ENCODE measurements at places on chromosomes 2 and 18. TPM values are rescaled to one million over a fixed set of nuclear protein-coding genes. Genes with fewer than 3 reads are reported as not detected.
A peak's percentile ranks its signal among the peaks of the same experiment; 100 is the strongest.

DNA sequence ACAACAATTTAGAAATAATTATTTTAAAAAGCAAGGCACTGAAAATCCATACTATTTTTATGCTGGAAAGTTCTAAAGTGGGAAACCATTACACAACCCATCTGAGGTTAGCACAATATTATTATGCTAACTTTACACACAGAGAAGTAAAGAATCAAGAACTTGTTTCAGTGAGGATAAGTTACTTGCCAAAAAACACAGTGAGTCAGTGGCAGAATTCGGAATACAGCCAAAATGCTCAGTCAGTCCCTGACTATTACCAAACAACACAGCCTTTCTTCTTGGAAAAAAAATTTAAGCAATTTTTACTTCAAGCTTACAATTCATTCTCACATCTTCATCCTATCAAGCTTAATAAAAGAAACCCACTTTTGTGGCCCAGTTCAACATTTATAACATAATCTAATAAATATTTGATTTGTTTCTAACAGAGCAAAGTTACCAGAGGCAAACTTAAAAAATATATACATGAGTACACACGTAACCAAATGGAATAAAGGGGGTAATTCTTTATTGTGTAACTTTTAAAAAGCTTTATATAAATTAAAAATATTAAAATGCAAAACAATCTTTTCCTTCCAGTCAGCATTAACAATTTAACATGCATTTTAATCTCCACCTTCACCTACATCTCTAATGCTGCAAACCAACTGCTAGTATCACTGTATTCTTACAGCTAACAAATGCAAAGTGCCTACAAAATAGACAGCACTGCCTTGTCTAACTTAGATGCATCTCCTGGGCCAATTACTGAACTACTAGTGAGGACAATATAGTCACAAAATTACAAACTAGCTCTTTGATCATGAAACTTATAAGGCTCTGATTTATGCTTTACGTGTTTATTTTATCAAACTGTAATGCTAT lies 55.2 kb downstream of the CCDC88A start:
- no peaks in the 10 kb centered on the region for H3K36me3 ChIP-seq
- H3K4me3 ChIP-seq: no peak overlapping the region
- no peak overlapping the region for H3K27ac ChIP-seq
- peak; percentile 26 for DNase-seq

- H3K27me3 ChIP-seq: no peaks in the 10 kb centered on the region
- no peaks in the 10 kb centered on the region for H3K4me1 ChIP-seq
- no peaks in the 10 kb centered on the region for H3K36me3 ChIP-seq
- no peak overlapping the region for H3K27ac ChIP-seq
- no peak overlapping the region for H3K4me3 ChIP-seq
Observed at GRCh38 chr2:207681431-207681830, 30.0 kb upstream of the CCNYL1 start.

LYPD6 gene
- total RNA-seq: 5.2 TPM

DNA sequence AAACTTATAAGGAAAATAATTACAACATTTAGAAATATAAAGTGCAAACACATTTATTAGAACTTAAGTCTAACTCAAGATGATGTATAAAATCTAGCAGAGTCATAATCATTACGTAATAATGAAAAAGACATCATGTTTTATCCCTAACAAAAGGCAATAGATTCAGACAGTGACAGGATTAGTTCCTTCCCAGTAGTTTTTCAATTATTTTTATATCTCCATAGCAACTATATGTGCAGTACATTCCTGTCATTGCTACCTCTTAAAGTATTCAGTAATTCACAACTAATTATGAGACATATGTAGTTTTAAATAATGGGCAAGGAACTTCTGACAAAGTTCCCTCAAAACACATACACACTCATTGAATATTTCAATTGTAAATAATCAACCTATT lies 687.9 kb downstream of the CCDC85A start:
- H3K36me3 ChIP-seq: no peaks in the 10 kb centered on the region
- H3K27me3 ChIP-seq: no peaks in the 10 kb centered on the region
- DNase-seq: no peak
- no peak overlapping the region for H3K4me3 ChIP-seq
- no peak overlapping the region for H3K27ac ChIP-seq

- no peak overlapping the region for H3K4me3 ChIP-seq
- H3K27me3 ChIP-seq: no peaks in the 10 kb centered on the region
- H3K36me3 ChIP-seq: no peaks in the 10 kb centered on the region
- no peaks in the 10 kb centered on the region for H3K4me1 ChIP-seq
- H3K27ac ChIP-seq: no peak overlapping the region
Observed at GRCh38 chr2:112880091-112880531, 30.9 kb upstream of the IL37 start.

DNA sequence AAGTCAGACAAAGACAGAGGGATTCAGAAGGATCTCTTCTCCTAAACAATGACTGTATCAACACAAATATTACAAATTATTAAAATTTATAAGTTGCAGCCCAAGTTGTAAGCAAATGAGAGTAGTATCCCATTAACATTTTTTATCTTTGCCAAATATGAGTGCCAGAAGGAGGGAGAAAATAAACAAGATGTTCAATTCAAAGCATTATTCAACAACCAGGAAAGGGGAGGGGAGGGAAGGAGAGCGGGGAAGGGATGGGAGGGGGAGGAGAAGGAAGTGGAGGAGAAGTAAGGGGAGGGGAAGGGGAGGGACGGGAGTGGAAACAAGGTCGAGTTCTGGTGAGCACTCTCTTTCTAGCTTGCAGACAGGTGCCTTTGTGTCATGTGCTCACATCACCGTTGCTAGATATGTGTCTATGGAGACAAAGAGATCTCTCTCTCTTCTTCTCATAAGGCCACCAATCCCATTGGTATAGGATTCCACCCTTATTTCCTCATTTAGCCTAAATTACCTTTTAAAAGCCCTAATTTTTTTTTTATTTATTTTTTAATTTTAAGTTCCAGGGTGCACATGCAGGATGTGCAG lies 679.6 kb upstream of the CHAC2 start:
- no peaks in the 10 kb centered on the region for H3K36me3 ChIP-seq
- no peaks in the 10 kb centered on the region for H3K4me1 ChIP-seq
- no peak overlapping the region for H3K27ac ChIP-seq
- no peak overlapping the region for H3K4me3 ChIP-seq
- H3K27me3 ChIP-seq: no peaks in the 10 kb centered on the region

TMEFF2 gene
- total RNA-seq: 0.37 TPM

SULT1C2 gene
- 5.3 TPM for total RNA-seq

GRCh38 chr2:187575751-187576067 lies 21.5 kb upstream of the TFPI start:
- H3K4me1 ChIP-seq: no peaks in the 10 kb centered on the region
- no peak for DNase-seq
- H3K27me3 ChIP-seq: no peaks in the 10 kb centered on the region
- no peak overlapping the region for H3K27ac ChIP-seq

GREB1 gene
- 1.1 TPM for total RNA-seq

DNA sequence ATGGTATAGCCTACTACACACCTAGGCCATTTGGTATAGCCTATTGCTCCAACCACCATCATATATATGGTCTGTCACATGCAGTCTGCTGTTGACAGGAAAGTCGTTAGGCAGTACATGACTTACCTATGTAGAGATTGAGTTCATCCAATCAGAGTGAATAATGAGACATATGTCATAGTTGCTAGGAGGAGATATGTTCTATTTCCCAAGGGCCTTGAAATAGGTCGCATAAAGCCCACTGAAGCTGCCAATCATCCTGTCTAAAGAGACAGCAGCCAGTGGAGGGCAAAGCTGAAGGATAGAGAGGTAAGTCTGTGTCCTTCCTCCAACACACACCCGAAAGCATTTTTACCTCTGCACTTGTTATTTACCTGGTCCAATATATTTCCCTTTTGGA lies 263.4 kb downstream of the PTPRM start:
- H3K36me3 ChIP-seq: no peaks in the 10 kb centered on the region
- DNase-seq: no peak

- H3K27ac ChIP-seq: no peak overlapping the region
- H3K4me3 ChIP-seq: no peak overlapping the region
- DNase-seq: no peak
- H3K27me3 ChIP-seq: no peaks in the 10 kb centered on the region
Observed at GRCh38 chr18:42078711-42079110, 123.7 kb downstream of the PIK3C3 start.

GRCh38 chr18:73563345-73563744 lies 584.3 kb downstream of the FBXO15 start:
- no peak overlapping the region for H3K27ac ChIP-seq
- no peaks in the 10 kb centered on the region for H3K27me3 ChIP-seq
- H3K4me1 ChIP-seq: peaks cover 3% of the 10 kb centered on the region
- H3K4me3 ChIP-seq: no peak overlapping the region

DNA sequence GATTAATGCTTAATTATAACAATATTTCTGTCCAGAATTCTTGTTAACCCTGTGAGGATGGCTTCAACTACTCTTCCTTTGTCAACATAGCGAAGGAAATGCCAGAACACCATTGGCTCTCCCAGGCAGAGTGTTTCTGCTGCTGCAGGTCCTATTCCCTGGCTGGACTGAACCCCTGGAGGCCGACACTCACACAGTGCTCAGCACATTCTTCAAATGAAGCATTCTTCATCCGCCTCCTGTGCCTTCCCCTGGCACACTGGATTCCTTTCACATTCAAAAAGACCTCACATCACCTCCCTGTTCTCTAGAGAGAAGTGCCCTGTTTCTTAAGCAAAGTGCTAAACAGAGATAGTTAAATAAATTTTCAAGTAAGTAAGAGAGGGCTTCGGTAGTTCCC lies 187.3 kb upstream of the MSH6 start:
- no peak for DNase-seq
- H3K4me1 ChIP-seq: no peaks in the 10 kb centered on the region
- no peaks in the 10 kb centered on the region for H3K27me3 ChIP-seq
- H3K4me3 ChIP-seq: no peak overlapping the region
- no peak overlapping the region for H3K27ac ChIP-seq

CABLES1 gene
- 4.2 TPM for total RNA-seq

DNA sequence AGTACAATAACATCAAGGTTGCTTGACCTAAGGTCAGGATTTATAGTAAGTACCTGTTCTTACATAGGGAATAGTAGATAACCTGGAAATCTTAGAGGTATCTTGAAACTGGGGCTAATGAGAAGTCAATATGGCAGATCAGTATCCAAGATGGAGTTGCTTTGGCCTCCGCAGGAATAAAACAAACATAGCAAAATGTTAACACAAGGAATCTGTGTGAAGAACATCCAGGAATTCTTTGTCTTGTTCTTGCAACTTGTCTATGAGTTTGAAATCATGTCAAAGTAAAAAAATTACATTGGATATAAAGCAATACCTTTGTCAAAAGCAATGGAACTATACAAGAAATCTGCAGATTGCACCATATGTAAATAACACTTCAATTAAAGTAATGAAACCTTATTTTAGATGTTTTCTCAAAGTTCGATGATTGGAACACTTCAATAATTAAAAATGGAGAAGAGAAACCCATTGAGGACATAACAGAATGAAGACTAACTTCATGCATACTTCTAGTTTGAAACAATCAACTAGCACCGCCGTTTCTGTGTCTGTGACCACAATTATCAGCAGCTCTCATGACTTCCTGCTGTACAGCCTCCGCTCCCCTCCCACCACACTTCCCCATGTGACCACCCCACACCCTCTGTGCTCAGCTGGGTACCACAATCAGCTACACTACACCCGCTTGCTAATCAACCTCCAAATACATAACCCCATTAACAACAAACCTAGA lies 27.6 kb downstream of the C2orf76 start:
- H3K27ac ChIP-seq: no peak overlapping the region
- no peaks in the 10 kb centered on the region for H3K36me3 ChIP-seq
- no peaks in the 10 kb centered on the region for H3K4me1 ChIP-seq

DNA sequence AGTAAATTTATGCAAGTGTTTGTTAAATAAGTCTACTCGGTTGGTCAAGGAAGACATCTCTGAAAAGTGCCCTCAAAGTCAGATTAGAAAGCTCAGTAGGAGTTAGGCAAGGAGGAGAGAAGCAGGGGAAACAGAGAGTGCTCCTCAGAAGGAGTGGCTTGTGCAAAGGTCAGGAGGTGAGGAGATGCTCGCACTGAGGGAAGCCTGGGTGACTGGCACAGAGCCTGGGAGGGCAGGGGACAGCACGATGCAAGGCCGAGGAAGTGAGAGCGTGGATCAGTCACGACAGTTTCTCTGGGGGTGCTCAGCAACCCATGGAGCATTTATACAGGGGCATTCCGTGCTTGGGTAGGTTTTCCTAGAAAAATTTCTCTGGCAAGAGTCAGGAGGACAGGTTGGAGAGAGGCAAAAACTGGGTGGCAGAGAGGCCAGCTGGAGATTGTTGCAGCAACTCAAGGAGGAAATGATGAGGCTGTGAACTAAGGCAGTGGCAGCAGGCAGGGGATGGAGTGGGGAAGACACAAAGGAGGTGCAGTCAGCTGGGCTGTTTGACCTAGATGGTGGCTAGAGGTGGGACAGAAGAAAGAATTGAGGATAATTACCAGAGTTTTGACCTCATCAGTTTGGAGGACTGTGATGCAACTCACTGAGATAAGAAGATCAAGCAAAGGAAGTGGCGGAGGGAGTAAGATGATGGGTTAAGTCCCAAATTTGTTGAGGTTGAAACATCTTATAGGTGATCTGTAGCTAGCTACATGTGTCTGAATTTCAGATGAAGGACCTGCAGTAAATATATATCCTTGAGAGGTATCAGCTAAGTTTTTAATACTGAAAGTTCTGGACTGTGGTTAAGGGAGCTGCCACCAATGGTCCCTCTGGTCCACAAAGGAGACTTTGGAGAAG lies 52.4 kb downstream of the BCL2 start:
- no peak for DNase-seq
- no peak overlapping the region for H3K4me3 ChIP-seq
- no peaks in the 10 kb centered on the region for H3K4me1 ChIP-seq

DNA sequence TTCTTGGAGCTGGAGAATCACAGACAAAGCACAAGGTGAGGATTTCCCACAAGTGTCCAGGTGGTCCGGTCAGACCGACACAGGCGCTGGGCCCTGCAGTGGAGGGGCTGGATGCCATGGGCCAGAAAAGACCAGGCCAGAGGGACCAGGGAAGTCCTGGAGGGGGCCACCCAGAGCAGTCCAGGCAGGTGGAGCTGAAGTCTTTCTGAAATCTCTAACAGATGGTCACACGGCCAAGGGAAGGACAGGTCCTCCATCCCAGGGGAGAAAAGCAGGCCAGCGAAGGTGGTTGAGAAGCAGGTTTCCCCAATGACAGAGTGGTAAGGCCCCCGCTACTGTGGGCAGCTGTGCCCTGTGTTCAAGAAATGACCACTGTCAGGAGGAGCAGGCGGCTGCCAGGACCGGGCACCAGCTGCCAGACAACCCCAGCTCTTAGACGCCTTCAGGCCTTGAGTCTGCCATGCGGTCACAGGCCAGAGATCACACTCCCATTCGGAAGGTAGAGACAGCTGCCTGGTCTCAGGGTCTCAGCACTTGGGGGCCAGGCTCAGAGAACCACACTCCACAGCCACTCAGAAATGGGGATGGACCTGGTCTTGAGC lies 25.9 kb downstream of the HS1BP3 start:
- no peak overlapping the region for H3K27ac ChIP-seq
- H3K36me3 ChIP-seq: no peaks in the 10 kb centered on the region
- no peaks in the 10 kb centered on the region for H3K27me3 ChIP-seq
- no peaks in the 10 kb centered on the region for H3K4me1 ChIP-seq
- no peak overlapping the region for H3K4me3 ChIP-seq

- H3K27ac ChIP-seq: no peak overlapping the region
- DNase-seq: no peak
- no peak overlapping the region for H3K4me3 ChIP-seq
- no peaks in the 10 kb centered on the region for H3K27me3 ChIP-seq
- peaks cover 7% of the 10 kb centered on the region for H3K4me1 ChIP-seq
- H3K36me3 ChIP-seq: no peaks in the 10 kb centered on the region
Observed at GRCh38 chr2:190409616-190410015, 1.5 kb downstream of the MFSD6 start.

SPP2 gene
- total RNA-seq: not detected

- no peaks in the 10 kb centered on the region for H3K27me3 ChIP-seq
- H3K4me3 ChIP-seq: no peak overlapping the region
- no peak for DNase-seq
- H3K27ac ChIP-seq: no peak overlapping the region
- no peaks in the 10 kb centered on the region for H3K4me1 ChIP-seq
Observed at GRCh38 chr2:224217962-224218347, 178.9 kb upstream of the SERPINE2 start.

All from colonic mucosa (tissue), 4 donors.